Osteoblast (primary cell): ENCODE measurements at places on chromosomes 1 and 21.
A peak's percentile ranks its signal among the peaks of the same experiment; 100 is the strongest.

GRCh38 chr1:48776393-48777218 lies at the start of gene BEND5:
Gene BEND5, minus strand, starts transcription at chr1:48776891. Its CDS starts 60 bp downstream, at chr1:48776831.
- peak; percentile 30 for DNase-seq

- DNase-seq, result no peak
Observed at GRCh38 chr1:162928141-162928540, 67.2 kb upstream of the CCDC190 start.

- no peak for DNase-seq
Observed at GRCh38 chr1:29177022-29177705, 4.5 kb downstream of the SRSF4 start.

DNA sequence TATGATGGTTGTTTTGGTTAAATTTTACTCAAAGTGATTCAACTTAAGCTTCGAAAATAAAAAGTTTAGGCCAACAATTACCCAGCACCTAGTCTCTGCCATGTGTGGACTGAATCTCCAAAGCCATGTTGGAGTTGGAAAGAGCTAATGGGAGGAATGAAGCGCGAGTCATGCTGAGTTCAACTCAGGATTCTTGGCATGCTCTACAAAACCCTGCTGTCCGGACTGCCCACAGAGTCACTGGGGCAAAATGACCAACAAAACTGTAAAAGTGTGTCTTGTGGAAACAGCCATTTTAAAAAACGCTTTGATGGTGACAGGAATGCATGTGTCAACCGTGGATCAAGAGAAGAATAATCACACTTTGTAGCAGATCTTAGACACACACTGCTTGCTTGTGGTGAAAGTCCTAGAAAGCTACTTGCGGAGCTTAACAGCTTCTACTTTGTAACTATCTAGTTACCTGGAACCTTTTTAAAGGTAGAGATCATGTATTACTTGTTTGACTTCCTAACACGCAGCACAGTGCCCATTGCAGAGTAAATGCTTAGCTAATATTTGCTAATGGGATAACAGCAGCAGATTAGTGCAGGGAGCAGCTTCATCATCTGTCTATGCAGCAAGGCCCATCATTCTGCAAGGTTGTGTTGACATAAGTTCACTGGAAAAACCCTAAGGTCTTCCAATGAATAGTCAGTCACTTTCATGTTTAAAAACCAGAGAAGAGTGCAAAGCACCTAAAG lies 7.0 kb upstream of the GBP6 start:
- no peak for DNase-seq

DNA sequence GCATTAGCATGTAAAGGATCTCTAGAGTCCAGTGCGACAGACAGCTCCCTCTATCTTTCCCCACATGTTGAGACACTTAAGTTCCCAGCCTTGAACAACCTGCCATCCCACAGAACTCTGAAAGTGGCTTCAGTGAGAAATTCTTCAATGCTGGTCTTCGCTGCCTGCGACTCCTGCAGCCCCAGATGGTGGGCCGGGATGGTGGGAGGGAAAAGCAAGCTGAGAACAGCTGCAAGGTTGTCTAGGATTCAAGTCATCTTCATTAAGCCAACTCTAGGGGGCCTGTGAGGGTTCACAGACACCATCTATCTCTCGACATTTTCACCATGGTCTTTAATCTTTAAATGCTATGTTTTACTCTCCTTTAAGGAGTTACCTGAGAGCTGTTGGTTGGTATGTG lies 185.5 kb upstream of the C1orf174 start:
- DNase-seq, result peak; percentile 36

DNA sequence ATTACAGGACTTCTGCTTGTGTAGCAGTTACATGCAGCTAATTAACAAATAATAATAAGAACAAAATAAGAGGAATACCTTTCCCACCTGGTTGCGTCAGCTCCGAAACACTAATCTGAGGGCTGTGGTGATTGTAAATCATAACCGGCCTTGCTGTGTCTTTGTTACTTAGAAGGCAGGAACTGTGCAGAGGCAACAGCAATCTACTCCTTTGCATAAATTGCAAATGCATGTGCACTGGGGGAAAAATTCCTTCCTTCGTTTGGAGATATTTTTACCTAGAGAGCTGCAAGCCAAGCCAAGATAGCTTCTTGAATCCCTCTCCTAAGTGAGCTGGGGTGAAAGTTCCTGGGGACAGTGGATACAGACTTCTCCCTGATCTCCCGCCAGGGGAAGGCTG lies 46.0 kb downstream of the NKAIN1 start:
- no peak for DNase-seq

DNA sequence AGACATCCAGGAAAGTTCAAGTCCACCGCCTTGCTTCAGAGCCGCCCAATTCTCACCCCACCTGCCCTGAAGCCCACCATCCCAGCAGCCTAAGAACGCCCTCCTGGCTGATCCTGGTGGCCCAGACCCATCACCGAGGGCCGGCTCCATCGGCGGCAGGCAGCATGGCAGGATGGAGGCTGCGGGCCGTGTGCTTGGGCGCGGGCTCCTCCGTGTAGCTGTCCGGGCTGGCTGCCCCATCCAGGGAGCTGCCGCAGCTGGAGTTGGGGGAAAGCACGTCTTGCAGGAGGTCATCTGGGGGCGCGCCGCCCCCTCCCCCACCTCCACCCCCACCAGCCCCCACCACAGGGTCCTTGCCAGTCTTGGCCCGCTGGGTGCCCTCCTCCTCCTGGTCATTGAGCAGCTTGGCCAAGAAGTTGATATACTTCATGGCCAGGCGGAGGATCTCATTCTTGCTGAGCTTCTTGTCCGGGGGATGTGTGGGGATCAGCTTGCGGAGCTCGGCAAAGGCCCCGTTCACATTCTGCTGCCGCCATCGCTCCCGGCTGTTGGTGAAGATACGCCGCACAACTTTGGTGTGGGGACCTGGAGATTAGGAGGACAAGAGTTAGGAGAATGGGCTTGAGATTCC lies 12.3 kb downstream of the TAL1 start:
- no peak for DNase-seq

DNA sequence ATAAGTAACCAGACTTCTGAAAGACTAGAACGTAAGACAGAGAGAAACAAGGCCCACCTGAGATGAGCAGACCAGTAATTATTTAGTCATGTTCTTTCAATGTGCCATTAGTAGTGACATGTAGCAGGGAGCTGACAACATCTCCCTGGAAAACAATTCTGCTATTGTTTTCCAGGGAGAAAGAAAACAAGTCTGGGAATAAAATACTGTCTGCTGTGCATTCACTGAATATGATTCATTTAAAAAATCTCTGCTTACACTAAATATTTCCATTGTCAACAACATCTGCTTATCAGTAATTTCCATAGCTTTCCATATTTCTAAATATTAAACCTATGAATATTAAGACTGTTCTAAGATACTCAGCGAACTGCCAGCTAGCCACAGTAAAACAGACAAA lies 80.0 kb downstream of the VCAM1 start:
- DNase-seq, result no peak

- no peak for DNase-seq
Observed at GRCh38 chr1:195766709-195767108, 841.5 kb downstream of the KCNT2 start.

GRCh38 chr1:248703674-248704073 lies 1.1 kb upstream of the OR14I1 start:
- no peak for DNase-seq

GRCh38 chr1:46333300-46334029 lies 7.1 kb upstream of the NSUN4 start:
- peak; percentile 86 for DNase-seq

GRCh38 chr1:236280438-236281197 lies 1.1 kb downstream of the ERO1B start:
- DNase-seq, result no peak

DNA sequence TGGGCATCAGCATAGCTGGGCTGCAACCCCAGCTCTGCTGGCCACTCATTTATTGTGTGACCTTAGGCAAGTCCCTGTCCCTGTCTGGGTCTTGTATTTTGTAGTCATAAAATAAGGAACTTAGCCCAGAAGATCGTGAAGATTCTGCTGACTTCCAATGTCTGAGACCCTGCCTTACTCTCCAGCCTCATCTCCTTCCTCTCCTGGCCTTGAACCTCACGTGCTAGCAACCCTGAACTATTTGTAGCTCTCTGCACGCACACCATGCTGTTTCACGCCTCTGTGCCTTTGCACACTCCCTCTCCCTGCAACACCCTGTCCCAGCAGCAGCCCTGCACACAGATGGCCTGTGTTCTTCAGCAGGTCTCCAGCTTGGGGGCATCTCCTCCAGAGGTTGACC lies 121.1 kb downstream of the LACTBL1 start:
- DNase-seq, result no peak

DNA sequence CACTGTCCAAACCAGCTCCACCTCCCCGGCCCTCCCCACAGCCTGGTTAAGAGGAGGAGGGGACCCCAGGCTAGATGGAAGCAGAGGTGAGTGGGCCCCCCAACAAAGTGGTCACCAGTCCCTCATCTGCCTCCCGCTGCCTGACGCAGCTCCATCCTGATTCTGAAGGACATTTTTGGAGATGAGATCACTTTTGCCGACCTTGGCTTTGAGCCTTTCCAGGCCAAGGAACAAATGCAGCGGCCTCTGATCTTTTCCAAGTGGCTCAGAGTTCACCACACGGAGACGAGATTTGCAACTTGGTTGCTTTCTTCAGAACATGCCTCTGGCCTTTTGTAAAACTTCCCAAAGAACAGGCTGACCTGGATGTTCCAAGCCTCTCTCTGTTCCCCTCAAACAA lies 223.1 kb downstream of the NPHP4 start:
- peak; percentile 39 for DNase-seq

DNA sequence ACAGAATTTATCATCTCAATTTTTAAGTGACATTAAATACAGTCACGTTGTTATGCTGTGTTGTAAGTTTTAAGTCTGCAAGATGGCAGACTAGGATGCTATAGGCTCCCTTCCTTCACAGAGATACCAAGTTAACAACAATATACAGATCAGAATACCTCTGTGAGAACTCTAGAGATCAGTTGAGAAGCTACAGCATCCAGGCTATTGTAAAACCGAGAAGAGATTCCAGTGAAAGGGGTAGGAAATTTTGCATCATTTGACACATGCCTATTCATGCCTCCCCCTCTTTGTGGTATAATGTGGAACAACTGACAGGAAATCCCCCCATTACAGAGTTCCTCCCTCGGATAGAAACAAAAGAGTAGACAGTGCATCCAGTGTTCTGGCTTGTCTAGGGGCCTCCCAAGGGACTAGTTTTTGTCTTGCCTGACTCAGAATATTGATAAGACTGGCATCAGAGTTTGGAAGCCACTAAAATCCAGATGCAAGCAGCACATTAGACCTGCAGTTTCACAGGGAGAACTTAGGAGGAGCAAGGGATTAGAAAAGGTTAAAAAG lies 80.6 kb downstream of the LBR start:
- no peak for DNase-seq

DNA sequence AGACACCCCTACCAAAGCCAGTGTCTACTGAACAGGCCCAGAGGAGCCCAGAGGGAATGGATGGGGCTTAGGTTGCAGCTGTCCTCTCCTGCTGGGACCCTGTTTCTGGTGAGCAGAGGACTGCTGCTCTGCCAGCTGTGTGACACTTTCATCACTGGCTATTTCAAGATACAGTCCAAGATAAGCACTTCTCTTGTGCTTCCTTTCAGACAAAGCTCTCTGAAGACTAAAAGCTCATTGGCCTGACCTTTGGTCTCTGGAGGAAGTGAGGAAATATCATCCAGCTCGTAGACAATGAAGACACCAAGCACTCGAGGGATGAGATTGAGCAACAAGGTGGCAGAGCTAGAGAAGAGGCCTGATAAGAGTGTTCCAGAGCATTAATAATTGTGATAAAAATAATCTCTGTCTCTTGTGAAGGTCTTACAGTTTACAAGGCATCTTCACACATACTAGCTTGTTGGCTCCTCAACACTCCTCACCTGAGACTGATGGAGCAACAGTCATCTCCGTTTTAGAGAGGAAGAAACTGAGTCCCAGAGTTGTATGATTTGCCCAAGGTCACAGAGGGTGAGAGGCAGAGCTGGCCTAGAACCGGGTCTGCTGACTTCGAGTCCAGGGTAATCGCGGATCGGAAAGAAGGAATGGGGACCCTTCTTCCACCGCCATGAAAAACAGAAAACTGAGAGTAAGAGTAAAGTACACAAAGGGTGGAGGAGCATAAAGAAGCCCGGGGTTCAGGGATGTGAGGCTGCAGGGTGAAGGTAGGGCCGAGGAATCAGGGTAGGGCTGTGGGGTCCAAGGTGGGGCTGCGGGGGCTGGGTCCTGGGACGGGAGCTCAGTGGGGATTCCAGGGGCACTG lies 666 bp downstream of the PAFAH2 start:
- peak; percentile 77 for DNase-seq

DNA sequence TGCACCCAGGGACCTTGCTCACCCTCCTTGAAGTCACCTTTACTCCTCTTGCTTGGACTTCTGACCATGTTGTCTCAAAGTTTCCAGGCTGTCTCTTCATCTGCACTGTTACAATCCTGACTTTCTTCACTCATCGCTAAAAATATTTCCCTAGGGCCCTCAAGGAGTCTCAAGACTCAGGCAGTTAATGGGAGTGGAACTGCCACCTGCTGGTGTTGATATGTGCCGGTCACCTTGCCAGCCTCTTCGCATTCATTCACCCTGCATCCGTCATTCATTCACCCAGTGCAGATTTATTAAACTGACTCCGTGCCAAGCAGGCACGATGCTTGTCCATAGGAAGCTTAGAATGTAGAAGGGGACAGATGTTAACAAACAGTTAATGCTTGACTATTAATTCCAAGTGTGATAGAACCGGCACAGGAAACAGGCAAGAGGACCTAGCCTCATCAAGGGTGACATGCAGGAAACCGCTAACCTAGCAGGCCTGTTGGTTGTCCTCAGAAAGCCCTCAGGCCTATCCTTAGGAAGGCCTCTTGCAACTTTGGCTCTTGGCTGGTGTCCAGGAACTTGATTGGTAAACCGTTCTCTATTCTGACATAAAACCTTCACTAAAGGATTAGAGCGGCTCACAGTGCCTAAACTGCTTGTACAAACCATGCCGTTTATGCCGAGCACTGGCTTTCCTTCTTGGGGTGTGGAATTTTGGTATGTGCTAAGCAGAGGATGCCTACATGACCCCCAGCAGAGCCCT lies 342.2 kb downstream of the CAMTA1 start:
- DNase-seq, result no peak

- DNase-seq, result peak; percentile 76
Observed at GRCh38 chr21:41671859-41672542, 94.9 kb downstream of the RIPK4 start.

GRCh38 chr1:20211511-20211931 lies 25.2 kb upstream of the PLA2G2C start:
- no peak for DNase-seq

DNA sequence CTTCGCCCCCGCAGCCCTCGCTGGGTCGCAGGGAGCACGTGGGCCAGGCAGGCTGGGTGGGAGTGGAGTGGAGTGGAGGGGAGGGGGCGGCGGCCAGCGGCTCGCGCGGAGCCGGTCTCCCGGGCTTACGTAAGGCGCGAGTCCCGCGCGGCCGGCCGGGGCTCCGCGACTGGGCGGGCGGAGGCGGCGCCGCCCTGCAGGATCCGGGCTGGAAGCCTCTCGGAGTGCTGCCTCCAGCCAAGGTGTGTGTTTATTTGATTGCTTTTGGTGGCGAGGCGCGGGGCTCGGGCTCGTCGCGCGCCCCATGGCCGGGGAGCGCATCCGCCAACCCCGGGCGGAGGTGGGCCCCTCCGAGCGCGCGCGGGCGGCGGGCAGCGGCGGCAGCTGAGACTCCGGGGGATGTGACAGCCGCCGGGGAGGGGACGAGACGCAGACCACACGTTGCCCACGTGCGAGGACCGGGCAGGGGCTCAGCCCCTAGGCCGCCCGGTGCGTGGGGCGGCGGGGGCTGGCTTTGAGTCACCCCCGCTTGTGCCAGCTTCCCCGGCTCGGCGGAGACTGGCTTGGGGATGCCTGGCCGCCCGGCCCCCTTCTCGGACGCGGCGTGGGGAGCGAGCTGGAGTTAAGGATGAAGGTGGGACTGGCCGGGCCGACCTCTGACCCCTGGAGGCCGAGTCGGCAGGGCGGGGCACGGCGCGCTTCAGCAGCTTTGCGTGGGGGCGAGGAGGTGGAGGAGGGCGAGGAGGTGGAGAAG lies 402 bp upstream of the AK4 start:
- DNase-seq, result peak; percentile 92
